ENCODE measurements at places on chromosomes 5 and 9.

- DNase-seq: no peak
Measured at GRCh38 chr9:86660146-86660943, 287.0 kb downstream of the GAS1 start.

- no peak for DNase-seq
Measured at GRCh38 chr9:135347461-135347860, 132.1 kb upstream of the PPP1R26 start.

GRCh38 chr5:174825587-174825986 is 101.2 kb downstream of the MSX2 start:
- no peak for DNase-seq

- no peak for DNase-seq
Measured at GRCh38 chr5:122400938-122401337, 88.9 kb downstream of the SNCAIP start.

DNA sequence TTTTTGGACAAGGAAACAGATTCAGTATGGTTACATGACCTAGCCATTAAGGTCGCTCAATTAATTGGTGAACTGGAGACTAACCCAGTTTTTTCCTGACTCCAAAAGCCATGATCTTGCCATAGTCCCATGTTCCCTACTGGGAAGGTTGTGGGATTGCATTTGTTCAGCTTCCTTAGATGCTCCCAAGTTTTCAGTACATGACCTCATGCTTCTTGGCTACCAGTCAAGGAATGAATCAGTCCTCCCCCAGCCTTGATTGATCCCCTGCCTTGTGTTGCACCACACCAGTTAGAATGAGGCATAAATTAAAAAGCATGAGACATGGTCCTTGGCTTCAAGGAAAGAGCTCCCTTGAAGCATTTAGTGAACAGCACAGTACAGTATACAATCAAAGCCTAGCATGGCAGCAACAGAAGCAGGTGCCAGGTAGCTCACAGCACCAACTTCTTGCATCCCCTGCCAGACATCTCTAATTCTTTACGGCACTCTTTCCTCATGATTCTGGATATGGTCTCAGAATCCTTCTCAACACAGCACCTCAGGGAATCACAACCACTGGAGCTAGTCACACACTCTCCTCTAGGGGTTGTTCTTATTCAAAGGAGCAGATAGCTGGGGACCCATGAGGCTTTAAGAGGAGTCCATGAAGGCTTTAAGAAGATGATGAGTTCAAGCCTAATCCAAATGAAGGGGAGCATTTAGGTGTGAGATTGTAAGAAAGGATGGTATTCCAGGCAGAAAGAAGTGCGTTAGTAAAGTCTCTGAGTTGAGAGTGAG is 295.5 kb upstream of the CLINT1 start:
- no peak for DNase-seq

- no peak for DNase-seq
Measured at GRCh38 chr5:56523790-56524575, 290.9 kb upstream of the ANKRD55 start.

DNA sequence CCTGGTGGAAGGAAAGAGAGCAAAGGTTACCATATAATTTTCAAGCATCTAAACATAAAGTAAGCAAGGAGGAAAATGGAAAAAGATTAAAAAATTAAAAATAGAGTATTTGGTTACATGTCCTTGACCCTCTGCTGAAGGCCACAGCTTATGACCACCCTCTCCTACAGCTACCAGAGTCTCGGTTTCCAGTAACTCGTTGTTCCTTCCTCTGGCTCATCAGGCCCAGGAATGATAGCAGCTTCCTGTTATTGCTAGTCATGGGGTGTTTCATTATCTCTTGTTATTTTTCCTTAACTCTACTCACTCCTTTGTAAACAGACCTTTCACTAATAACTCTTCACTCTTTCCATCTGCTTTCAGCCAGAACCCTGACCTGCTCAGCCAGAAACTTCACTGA is 102.2 kb downstream of the YTHDC2 start:
- DNase-seq: no peak

DNA sequence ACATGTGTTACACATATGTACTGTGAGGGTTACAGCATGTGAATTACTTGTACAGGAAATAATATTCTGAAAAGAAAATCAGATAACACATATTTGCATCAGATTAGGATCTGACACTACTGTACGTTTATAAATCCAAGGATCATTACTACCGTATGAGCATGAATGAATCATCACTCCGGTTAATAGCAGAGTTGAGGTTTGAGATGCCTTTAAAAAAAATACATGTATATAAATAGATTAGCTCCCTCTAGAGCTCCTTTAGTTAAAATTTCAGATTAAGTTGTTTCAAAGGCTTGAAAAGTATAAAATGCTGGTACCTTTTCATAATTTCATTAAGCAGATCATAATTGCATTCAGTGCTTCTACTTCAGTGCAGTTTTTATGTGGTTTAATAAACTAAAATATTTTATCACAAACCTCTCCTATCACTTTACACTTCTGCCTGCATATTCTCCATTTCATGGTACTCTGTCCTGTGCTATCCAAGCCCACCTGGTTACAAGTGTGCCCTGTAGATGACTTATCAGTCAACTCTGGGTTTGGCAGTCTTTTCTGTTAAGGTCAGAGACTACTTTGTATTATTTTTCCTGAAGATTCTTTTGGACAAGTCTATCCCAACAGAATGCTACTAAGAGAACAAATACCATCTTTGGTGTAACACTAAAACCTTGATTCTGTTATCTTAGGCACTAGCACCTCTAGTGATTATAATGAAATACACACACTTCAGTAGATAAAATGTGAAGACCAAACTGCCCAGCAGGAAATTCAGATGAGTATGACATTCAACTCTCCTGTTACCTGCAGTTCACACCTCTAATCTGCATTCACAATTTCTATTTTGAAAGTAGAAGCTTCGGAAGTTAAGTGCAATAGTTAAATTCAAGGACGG is 48.0 kb upstream of the POU5F2 start:
- DNase-seq: no peak

GRCh38 chr9:116860509-116861120 is 173.5 kb downstream of the TRIM32 start:
- DNase-seq: no peak

DNA sequence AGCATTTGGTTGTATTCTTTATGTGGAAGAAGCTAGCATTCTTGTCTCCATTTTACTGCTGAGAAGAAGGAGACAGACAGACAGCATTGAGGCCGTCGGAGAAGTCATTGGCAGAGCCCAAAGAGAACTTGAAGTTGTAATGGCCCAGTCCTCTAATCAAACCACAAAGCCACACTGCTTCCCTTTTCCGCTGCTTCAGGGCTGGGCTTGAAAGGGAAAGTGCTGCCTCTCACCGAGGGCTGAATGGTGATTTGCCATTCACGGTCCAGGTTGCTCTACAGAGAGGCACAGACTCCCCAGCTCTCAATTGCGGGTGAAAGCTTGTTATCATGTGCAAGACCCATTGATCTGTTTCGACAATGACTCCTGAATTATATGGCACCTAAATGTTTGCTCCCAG is 25.6 kb upstream of the POU4F3 start:
- no peak for DNase-seq

- DNase-seq: no peak
Measured at GRCh38 chr5:150263801-150264621, 25.6 kb downstream of the CAMK2A start.

DNA sequence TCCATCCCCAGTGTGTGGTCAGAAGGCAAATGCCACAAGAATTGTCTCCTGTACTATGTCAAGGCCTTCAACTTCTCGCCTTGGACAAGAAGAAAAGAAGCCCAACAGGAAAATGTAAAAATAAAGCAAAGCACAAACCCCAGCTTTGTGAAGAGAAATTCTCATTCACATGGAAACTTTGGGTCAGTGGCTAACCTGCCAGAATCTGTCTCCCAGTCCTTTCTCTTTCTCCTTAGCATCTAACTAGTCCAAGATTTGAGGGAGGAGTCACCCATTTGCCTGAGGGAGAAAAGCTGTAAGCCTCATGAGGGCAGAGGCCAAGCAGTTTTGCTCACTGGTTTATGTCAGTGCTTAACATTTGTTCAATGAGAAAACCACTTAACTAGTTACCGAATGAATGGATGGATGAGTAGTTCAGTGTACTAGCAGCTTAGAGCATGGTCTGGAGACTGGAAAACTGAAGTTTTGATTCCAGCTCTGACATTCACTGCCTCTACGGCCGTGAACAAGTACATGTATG is 36.0 kb downstream of the ADAM19 start:
- no peak for DNase-seq

DNA sequence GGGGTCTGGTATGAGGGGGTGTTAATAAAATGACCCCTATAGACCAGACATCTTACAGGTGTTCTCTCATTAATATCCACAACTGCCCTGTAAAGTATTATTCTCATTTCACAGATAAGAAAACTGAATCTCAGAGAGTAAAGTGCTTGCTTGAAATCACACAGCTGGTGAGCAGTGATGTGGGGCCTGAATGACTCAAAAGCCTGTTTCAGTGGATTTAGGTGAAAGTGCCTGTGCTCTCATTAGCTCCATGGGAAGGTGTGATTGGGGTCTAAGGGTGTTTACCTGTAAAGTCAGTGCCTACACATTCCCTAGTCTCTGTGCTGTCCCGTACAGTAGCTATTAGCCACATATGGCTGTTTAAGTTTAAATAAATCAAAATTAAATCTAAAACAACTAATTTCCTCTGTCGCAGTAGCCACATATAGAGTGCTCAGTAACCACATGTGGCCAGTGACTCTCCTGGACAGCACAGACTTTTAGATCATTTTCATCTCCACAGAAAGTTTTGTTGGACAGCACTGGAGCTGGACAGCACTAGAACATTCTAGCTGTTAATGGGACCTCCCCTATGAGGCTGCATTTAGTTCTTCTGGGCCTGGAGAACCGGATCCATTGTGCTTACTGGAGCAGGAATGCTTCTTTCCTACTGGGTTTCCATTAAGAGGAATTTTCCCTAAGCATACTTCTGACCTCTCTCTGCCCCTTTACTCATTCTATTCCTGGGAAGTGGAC is 52.5 kb upstream of the SEMA6A start:
- no peak for DNase-seq

DNA sequence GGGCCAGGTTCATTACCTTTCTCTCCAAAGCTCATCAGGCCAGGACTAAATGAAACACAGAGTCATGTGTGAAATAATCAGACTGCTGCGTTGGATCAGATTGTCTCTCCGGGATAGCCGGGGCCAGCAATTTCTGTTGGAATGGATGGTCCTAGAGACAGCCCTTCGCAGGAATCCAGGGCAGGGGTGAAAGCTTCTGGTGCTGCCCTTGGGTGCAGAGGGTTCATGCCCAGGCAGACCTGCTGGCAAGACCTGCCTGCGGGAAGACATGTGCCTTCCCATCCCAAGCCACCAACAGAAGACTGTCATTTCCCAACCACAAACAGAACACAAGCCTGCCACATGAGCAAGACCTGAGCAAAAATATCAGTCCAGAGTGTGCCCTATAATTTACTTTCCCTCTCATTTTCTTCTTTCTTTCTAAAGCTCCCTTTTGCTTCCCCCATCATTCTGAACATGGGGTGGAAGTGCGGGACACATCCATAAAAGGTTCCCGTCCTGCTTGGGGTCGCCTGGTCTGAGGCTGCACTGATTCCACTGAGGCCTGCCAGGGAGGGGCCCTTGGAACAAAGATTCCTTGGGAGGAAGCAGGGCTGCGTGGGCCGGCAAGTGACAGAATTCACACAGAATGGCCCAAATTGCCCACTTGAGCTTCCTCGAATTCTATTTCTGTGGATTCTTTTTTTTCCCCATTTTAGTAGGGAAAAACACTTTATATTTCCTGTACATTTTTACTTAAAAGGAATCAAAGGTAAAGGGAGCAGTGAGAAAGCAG is 57.3 kb downstream of the UBE2QL1 start:
- DNase-seq: no peak

DNA sequence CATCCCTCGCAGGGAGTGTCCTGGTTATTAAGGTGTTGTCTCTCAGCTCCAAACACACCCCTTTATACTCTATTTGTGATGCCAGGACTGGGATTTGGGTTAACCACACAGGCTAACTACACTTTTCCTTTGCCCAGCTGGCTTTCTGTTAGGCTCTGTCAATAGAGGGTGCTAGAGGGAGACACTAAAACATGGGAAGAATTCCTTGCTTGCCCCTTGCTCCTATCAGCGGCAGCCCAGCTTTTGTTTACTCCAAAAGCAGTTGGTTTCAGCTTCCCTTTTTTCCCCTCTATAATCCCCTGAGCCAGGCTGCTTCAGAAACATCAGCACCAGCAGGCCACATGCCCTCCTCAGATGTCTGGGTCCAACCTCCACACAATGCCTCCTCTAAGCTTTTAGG is 297.1 kb downstream of the KCTD16 start:
- no peak for DNase-seq

- no peak for DNase-seq
Measured at GRCh38 chr5:92222449-92222848, 839.3 kb upstream of the ARRDC3 start.

GRCh38 chr5:155727512-155728145 is 599.3 kb upstream of the SGCD start:
- no peak for DNase-seq

- DNase-seq: no peak
Measured at GRCh38 chr9:3719286-3719685, 193.5 kb upstream of the RFX3 start.

DNA sequence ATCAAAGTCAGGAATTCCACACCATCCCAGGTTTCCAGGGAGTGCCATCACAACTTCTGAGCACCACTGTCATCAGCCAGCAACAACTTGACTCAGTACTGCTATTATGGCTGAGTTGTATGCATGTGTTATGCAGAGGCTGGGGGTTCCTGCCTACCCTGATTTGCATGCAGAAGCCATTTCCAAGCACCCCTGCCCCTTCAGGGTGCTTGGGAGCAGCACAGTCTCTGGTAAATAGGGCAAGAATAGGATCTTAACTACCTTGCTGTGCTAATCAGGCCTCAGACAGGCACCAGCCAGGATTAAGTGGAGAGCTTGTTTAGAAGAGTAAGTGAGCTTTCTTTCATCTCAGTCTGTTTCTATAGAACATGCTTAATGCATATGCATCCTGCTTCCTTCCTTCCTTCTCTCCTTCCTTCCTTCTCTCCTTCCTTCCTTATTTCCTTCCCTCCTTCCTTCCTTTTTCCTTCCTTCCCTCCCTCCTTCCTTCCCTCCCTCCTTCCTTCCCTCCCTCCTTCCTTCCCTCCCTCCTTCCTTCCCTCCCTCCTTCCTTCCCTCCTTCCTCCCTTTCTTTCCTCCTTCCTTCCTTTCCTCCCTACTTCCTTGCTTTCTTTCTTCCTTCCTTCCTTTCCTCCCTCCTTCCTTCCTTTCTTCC is 175.7 kb downstream of the FRMD3 start:
- DNase-seq: no peak

- peak; percentile 14 for DNase-seq
Measured at GRCh38 chr9:99253772-99254431, 31.8 kb downstream of the SEC61B start.
